ENCODE measurements at places on chromosomes 13 and 19.

GRCh38 chr13:89029062-89029461 is 1357.9 kb downstream of the SLITRK5 start:
- no peak for DNase-seq

GRCh38 chr13:30107121-30107520 is 200.2 kb downstream of the KATNAL1 start:
- DNase-seq = no peak

DNA sequence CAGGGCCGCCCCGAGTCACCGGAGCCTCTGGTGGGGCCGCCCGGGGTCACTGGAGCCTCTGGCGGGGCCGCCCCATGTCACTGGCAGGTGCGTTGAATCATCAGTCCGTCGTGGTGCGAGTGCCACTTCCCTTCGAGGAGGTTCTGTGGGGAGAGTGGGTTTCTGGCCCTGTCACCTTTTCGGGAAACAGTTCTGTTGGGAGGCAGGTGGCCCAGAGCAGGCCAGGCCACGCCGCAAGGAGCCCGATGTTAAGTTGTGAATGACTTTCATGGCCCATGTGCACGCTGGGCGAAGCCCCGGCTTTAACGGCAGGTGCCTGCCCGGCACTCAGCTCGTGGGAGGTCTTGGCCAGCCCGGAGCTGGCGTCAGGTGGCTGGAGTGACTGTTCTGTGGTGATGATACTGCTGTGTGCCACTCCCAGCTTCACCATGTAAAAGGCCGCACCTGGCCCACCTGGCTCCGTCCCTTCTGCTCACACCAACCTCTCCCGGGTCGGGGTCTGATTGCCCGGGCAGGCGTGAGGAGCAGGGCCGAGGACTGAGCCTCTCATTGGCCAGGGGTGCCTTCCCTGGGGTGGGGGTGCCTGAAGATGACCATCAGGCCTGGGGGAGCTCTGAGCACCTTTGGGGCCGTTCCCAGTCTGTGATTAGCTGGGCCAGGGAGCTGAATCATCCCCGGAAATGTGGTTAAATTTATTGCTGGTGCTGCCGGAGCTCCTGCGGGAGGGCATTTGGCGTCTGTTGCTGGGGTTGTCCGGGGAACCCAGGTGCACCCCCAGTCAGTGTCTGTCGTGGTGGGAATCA is 29.2 kb downstream of the CSNK1G2 start:
- no peak for DNase-seq

- DNase-seq = no peak
Observed at GRCh38 chr19:1914826-1915341, 9.7 kb downstream of the ADAT3 start.

DNA sequence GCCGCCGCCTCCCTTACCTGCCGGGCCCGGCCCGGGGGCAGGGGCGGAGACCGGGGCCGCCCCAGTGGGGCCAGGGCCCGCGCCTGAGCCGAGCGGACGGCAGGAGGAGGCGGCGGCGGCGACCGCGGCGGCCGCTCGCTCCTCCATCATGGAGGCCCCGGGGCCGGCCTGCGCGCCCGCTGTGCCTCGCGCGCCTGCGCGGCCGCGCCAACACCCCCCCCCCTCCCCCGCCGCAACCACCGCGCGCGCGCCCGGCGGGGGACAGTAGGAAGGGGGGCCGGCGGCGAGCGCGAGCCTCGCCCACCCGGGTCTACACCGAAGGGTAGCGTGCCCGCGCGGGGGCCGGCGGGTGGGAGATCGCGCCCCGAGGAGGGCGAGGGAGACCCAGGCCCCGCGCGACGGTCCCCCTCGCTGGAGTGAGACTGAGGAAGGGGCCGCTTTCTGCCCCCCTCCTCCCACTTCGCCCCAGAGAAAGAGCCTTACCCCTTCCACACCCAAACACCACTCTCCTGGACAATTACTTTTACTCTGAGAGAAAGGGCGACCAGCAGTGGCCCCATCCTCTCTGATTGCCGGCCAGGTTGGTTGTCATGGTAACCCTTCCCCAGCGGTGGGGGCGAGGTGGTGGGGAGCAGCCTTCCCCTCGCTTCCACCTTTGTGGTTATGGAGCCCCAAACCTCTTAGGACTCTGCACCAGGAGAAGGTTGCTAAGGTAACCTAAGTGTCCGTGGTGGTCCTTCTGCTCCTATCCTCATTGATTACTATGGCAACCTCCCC is at the start of gene STRN4:
STRN4 (minus strand) TSS at position 170 of the 777 bp plus-strand sequence; CDS start at position 150, 20 bp downstream.
- DNase-seq = peak; percentile 67

- DNase-seq = no peak
Observed at GRCh38 chr19:51391073-51391611, 751 bp upstream of the C19orf84 start.

DNA sequence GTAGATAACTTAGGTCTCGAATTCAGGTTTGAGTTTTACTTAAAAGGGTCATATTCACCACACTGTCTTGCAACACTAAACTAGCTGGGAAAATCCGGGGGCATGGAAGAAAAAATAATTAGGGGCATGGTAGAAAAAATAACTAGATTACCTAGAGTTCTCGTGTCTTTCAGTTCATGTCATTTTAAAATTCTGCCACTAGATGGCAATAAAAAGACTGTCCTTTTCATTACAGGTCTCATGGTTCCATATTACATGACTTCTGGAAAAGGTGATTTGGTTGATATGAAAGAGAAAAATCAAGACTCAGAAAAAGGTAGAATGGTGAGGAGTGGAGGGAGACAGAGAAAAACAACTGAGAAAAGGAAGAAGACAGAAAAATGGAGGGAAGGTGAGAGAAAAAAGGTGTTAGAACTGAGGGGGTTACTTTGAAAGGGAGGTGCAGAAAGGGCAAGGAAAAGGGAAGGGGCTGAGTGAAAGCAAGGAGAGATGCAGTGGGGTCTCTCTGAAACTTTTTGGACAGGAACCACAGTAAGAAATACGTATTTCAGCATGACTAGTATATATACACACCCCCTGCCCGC is 299.0 kb downstream of the KLF12 start:
- peak; percentile 69 for DNase-seq

DNA sequence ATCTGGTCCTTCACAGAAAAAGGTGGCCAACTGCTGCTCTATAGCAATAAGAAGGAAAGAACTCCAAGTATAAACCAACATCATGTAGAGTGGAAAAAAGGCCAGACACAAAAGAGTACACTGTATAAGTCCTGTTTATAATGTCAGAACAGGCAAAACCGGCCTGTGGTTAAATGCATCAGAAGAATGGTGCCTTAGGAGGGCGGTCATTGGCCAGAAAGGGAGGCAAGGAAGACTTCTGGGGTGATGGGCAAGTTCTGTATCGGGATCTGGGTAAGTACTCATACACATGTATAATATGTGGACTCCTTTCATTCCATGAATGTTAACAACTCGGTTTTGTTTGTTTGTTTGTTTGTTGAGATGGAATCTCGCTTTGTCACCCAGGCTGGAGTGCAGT is 4.1 kb downstream of the ETHE1 start:
- DNase-seq = no peak

GRCh38 chr19:46000491-46001246 is 5.4 kb downstream of the CCDC61 start:
- peak; percentile 77 for DNase-seq

- DNase-seq = no peak
Observed at GRCh38 chr19:18648973-18649315, 12.1 kb downstream of the KLHL26 start.

DNA sequence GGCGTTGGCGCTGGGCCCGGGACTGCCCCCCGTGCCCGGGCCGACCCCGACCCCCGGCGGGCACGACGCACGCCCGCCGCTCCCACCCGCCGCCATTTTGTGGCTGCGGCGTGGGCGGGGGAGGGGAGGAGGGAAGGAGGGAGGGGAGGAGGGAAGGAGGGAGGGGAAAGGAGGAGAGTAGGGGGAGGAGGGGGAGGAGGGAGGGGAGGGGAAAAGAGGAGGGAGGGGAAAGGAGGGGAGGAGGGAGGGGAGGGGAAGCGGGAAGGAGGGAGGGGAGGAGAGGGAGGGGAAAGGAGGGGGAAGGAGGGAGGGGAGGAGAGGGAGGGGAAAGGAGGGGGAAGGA is at the start of gene BTBD2:
BTBD2 (minus strand) TSS at position 107 of the 343 bp plus-strand sequence; CDS start at position 96, 11 bp downstream.
- peak; percentile 40 for DNase-seq

GRCh38 chr19:39738814-39739213 is 985 bp upstream of the CLC start:
- DNase-seq = no peak

DNA sequence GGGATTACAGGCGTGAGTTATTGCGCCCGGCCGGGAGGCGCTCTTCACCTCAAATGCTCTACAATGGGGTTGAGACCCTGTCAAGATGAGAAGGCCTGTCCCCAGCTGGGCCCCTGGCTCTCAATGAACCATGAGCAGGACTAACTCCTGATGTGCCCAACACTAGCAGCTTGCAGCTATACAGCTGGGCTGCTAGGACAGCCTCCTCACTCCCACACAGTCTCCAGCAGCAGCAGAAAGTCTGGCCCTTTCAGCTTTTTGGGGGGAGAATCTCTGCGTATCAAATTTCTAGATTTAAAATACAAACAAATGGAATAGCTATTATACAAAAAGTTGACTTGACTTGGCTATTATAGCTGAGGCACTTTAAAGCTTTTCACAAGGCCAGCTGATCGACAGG is 30.2 kb downstream of the TMTC4 start:
- DNase-seq = no peak

GRCh38 chr19:47824396-47824795 is 2.7 kb downstream of the CRX start:
- no peak for DNase-seq

DNA sequence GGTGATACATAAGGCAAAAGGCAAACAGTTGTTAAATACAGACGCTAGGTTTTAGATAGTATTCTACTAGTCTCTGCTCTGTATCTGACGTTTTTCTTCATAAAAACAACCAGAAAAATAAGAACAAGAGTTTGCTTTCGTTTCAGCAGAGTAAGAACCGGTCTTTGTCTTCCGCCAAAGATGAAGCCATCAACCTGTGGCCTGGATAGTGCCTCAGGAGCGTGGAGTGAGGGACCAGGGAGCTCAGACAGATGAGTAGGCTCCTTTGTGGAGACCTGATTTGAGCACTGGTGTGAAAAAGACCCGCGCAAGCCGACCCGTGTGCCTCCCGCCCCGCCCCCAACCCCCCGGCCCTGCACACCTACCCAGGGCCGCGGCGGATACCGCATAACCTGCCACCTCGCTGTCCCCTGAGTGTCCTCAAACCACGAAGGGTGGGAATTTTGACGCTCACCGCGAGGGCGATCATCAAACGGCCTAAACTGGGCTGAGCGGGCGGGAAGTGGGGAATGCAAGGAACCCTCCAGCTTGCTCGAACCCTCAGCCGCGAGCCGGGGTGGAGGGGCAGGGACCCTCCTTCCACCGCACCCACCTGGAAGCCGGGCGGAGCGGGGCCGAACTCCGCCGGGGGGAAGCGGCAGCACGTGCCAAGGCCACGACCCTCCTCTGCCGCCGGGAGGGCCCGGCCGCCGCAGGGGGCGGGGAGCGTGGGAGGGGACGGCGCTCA is 866 bp upstream of the LMO7 start:
- DNase-seq = no peak

Data from CD4-positive, alpha-beta T cell treated with Interferon alpha-2 for 1 hour (primary cell).